Cerebellar nuclear complex (tissue), 1 donor: ENCODE measurements at places on chromosomes 4 and X.

GRCh38 chr4:25977397-25978170 lies 63.6 kb downstream of the SMIM20 start:
- DNase-seq, result no peak

GRCh38 chrX:134382821-134383220 lies 77.1 kb upstream of the HPRT1 start:
- DNase-seq, result no peak

- DNase-seq, result no peak
Measured at GRCh38 chr4:174663216-174663615, 140.9 kb upstream of the HPGD start.

- DNase-seq, result no peak
Measured at GRCh38 chr4:8104491-8105305, 53.9 kb downstream of the ABLIM2 start.

DNA sequence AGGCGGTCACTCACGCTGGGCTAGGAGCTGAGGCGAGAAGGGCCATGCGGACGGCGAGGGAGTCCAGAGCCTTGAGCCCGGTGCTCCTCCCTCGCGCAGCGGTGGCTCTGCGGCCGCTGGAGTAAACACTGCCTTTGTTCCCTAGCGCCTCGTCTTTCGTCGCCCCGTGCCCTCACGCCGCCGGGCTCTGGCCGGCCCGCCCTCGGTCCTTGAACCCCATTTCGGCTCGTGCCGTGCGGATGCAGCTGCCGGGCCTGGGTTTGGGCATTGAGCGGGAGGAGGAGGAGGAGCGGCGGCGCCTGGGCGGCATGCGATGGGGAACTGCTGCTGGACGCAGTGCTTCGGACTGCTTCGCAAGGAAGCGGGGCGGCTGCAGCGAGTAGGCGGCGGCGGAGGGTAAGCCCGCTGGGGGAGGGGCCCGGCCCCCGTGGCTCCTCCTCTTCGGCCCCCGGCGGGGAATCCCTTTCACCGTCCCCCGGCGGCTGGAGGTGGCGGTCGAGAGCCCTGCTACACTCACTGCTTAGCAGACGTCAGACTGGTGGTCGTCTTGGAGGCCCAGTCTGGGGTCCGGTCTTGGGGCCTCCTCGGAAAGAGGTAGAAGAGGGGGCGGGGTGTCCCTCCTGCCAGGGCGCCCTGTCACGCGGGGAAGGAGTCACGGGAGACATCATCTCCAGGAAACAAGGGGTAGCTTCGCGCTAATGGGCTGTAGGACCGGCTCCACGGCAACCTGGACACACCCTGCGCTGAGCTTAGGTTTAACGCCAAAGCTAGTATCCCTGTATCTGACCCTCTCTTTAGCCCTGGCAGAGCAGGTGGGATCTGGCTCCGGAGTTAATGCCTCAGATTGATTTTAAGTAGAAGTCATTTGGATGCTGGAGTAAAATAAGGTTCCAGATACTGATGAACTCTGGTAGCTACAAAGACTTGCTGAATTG lies at the start of gene AP1AR:
Gene AP1AR, plus strand, starts transcription at position 9 of the 935 bp plus-strand sequence. Its CDS starts 305 bp downstream, at position 314.
- no peak for DNase-seq

- no peak for DNase-seq
Measured at GRCh38 chr4:107348188-107349050, 312.3 kb upstream of the DKK2 start.

DNA sequence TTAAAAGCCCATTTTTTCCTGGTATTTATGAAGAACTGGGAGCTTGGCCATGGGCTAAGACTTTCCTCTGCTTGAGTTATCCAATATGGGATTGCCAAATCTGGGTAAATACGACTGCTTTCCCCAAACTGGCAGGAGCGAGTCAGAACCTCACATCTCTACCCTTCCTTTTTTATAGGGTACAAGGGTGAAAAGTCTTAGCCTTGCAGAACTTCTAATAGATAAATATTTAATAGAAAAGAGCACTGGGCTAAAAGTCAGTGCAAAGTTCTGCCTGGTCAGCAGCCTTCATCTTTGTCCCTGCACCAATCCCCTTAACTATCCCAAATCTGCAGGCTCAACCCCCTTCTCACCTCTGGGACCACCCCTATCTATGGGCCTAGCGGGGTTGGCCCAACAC lies 61.6 kb upstream of the ACSL1 start:
- DNase-seq, result no peak

DNA sequence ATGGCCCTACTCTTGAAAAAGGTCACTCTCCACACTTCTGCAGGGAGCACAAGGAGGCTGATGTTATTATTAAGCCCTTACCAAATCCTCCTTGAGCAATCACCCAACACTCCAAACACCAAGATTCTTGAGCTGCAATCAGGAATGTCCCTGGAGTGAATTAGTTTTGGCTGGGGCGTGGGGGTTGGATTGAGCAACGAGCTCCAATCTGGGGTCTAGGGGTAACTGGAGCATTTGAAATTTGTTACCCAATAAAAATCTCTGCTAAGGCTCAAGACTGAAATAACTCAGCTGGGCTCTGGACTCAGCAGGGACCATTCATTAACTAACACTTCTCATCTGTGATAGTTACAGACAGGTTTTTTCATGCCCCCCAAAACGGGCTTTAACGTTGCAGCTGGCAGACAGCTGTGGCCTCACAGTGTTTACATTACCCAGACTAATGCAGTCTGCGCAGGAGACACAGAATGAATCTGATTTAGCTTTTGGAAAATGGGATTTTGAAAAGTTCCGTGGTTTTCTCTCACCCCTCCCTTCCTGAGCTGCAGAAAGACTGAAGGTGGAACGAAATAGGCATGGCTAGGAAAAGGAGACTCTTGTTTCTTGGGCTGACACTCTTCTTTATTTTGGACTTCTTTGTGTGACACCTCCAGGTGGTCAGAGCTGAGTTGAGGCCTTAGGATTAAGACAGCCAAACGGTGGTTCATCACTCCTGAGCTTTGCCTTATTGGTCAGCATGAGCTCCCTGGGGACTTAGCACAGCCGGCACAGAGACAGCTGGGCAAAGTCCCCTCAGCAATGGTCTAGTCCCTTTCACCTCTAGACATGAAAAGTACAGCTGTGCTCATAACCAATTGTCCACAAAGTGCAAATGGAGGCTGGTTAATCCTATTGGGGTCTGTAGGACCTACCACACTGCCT lies 26.6 kb downstream of the PLAC1 start:
- DNase-seq, result no peak

GRCh38 chr4:6352031-6352692 lies 82.5 kb downstream of the WFS1 start:
- no peak for DNase-seq

- no peak for DNase-seq
Measured at GRCh38 chrX:120671963-120672362, 42.1 kb upstream of the C1GALT1C1 start.

GRCh38 chr4:169233691-169234090 lies 37.1 kb downstream of the SH3RF1 start:
- no peak for DNase-seq

- DNase-seq, result no peak
Measured at GRCh38 chrX:123983240-123983639, 21.7 kb downstream of the STAG2 start.

DNA sequence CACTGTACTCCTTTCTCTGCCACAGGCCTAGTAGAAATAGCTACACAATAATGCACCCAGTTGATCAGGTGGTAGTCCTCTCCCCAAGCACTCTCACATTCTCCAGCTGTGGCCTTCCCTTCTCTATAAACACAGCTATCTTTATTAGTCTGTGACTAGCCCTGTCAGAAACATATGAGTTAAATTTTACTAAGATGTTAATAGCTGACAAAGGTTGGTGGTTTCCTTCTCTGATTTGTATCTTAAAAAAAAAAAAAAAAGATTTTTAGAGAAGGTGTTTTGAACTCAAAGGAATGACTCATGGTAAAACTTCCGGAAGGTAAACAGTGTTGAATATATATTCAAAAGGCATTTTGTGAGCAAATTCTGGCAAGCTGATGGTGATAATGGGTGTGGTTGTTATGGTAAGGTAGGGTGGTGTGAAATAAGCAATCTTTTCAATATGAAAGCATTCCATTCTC lies 327.4 kb downstream of the PPP3CA start:
- DNase-seq, result no peak

- no peak for DNase-seq
Measured at GRCh38 chr4:58940167-58940566, 1830.0 kb upstream of the IGFBP7 start.

DNA sequence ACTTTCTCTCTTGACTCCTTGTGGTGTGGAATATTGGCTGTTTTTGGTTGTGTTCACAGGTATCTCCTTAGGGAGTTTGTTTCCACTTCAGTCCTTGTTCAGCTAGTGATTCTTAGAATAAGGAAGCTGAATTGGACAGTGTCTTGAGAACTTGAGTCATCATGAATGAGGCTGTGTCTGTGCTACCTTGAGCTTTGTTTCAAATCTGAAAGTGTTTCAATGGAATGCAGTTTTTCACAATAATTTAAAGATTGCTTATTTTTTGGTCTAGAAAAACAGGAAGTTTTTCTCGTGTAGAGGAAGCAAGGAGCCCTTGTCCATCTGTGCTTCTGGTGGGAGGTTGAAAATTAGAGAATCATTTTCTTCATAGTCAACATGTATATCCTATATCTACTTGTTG lies 76.5 kb downstream of the ZNF518B start:
- DNase-seq, result no peak

GRCh38 chr4:168197926-168198325 lies 105.6 kb downstream of the ANXA10 start:
- DNase-seq, result no peak

- DNase-seq, result no peak
Measured at GRCh38 chrX:132692526-132692925, 203.7 kb upstream of the MBNL3 start.

DNA sequence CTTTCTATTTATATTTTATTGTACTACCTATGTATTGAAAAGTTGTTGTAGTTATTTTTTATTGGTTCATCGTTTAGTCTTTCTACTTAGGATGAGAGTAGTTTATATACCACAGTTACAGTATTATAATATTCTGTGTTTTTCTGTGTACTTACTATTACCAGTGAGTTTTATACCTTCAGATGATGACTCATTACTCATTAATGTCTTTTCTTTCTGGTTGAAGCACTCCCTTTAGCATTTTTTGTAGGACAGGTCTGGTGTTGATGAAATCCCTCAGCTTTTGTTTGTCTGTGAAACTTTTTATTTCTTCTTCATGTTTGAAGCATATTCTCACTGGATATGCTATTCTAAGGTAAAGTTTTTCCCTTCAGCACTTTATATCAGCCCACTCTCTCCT lies 7.7 kb downstream of the LUZP4 start:
- no peak for DNase-seq

GRCh38 chr4:165489786-165490185 lies 111.0 kb downstream of the CPE start:
- DNase-seq, result no peak

- no peak for DNase-seq
Measured at GRCh38 chr4:56505269-56506130, at the start of gene ARL9. Gene ARL9 (plus strand): TSS chr4:56505791. CDS start chr4:56505863, 72 bp downstream.
